ENCODE measurements at places on chromosomes 12 and 14.

- H3K27me3 ChIP-seq, result peaks cover 28% of the 10 kb centered on the region
- no peak for DNase-seq
- H3K4me3 ChIP-seq, result no peak overlapping the region
- no peaks in the 10 kb centered on the region for H3K4me1 ChIP-seq
- no peak overlapping the region for H3K27ac ChIP-seq
- H3K36me3 ChIP-seq, result no peaks in the 10 kb centered on the region
Observed at GRCh38 chr14:64292197-64292596, 2.0 kb downstream of the ESR2 start.

GRCh38 chr14:24389226-24389848 is 9.5 kb upstream of the NYNRIN start:
- H3K27ac ChIP-seq, result no peak overlapping the region
- H3K36me3 ChIP-seq, result no peaks in the 10 kb centered on the region
- H3K27me3 ChIP-seq, result no peaks in the 10 kb centered on the region
- no peak for DNase-seq

- H3K36me3 ChIP-seq, result no peaks in the 10 kb centered on the region
- H3K4me3 ChIP-seq, result no peak overlapping the region
- no peak overlapping the region for H3K27ac ChIP-seq
- no peak for DNase-seq
- no peaks in the 10 kb centered on the region for H3K4me1 ChIP-seq
Observed at GRCh38 chr12:107660861-107661415, 24.7 kb upstream of the PWP1 start.

- H3K27me3 ChIP-seq, result peaks cover 100% of the 10 kb centered on the region
- DNase-seq, result no peak
- peaks cover 7% of the 10 kb centered on the region for H3K36me3 ChIP-seq
- peak overlapping the region; percentile 30 for H3K4me3 ChIP-seq
- no peak overlapping the region for H3K27ac ChIP-seq
Observed at GRCh38 chr12:57237932-57238853, 8.7 kb downstream of the SHMT2 start.

DNA sequence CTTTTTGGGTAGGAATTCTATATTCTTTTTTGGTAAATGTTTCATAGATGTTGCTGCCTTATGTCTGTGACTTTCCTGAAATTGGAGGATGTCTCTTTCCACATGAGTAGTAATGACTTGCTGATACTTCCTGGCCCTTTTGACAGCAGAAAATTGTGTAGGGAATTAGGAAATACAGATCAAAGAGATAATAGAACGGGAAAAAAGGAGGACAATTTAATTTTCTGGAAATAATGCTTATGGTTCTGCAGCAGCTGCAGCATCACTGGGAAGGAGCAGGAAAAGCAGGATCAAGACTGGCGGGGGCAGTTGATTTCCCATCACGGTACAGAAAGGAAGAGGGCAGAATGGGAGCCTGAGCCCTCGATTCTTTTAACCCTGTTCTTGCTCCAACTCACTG is 68.8 kb upstream of the PZP start:
- DNase-seq, result no peak
- no peak overlapping the region for H3K4me3 ChIP-seq
- H3K27me3 ChIP-seq, result peaks cover 14% of the 10 kb centered on the region
- H3K4me1 ChIP-seq, result no peaks in the 10 kb centered on the region
- H3K27ac ChIP-seq, result no peak overlapping the region
- no peaks in the 10 kb centered on the region for H3K36me3 ChIP-seq
